Naive thymus-derived CD4-positive, alpha-beta T cell (primary cell): ENCODE measurements at places on chromosomes 12 and 14. TPM values are rescaled to one million over a fixed set of nuclear protein-coding genes. Genes with fewer than 3 reads are reported as not detected.

DNA sequence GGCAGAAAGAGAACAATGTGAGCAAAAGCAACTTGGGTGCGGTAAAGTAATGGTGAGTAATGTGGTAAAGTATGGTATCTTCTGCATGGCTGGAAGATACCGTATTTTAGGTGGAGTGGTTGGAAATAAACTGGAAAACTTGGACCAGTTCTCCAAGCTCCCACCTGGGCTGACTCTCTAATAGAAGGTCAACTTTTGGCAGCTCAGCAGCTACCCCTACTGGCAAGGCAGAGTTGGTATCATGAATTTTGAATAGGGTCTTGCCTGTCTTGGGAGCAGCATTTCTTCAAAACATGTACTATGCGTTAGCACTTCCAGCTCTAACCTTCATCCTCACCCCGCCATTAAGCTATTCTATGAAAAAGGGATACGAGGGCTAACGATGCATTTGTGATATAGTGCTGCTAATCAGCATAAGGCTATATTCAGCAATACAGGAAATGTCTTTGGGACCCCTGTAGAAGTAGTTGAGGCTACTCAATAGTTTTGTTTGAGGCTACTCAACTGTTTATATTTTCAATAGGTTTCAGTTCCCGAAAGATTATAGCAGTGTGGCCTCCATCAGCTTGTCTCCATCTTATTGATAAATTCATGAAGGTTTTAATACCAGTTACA lies 276.3 kb upstream of the FAR2 start:
- DNase-seq, result no peak

DNA sequence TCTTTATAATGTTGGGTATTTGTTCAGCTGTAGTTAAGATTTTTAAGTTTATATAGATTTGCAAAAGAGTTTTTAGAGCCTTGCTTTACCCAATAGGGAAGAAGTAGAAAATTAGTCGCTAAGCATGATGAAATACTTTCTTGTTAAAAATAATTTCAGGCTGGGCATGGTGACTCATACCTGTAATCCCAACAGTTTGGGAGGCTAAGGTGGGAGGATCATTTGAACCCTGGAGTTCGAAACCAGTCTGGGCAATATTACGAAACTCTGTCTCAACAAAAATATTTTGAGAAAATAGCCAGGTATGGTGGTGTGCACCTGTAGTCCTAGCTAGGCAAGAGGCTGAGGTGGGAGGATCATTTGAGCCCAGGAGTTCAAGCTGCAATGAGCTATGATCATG lies 18.7 kb upstream of the SCFD1 start:
- no peak for DNase-seq

The ADSS1 gene
- 4.2 TPM for total RNA-seq

- no peak for DNase-seq
Measured at GRCh38 chr12:99393763-99394162, 253.8 kb upstream of the GARIN6 start.

GRCh38 chr14:34020014-34020413 lies 69.1 kb upstream of the EGLN3 start:
- DNase-seq, result no peak

The IL26 gene
- not detected for total RNA-seq
